ENCODE measurements at places on chromosomes 1 and 21.
A peak's percentile ranks its signal among the peaks of the same experiment; 100 is the strongest.

- no peak for DNase-seq
Measured at GRCh38 chr21:41148798-41149197, 19.2 kb upstream of the BACE2 start.

DNA sequence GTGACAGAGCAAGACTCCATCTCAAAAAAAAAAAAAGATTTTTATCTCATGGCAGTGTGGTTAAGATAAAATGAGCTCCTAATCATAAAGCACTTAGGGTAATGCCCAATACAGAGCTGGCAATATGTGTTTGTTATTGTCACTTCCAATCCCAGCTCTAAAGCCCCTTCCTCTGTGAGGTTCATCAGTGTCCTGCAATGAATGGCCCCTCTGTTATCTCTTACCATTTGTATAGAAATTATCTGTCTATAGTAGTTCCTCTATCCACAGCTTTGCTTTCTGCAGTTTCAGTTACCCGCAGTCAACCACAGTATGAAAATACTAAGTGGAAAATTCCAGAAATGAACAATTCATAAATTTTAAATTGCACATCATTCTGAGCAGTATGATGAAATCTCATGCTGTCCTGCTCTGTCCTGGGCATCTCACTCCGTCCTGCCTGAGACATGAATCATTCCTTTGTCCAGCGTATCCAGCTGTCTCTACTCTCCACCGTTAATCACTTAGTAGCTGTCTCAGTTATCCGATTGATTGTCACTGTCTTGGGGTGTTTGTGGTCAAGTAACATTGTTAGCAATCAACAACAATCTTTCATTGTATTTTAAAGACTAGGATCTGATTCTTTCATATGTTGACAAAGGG lies 50.2 kb upstream of the DNAH14 start:
- DNase-seq: no peak

- DNase-seq: no peak
Measured at GRCh38 chr1:210298296-210298695, 30.4 kb upstream of the HHAT start.

DNA sequence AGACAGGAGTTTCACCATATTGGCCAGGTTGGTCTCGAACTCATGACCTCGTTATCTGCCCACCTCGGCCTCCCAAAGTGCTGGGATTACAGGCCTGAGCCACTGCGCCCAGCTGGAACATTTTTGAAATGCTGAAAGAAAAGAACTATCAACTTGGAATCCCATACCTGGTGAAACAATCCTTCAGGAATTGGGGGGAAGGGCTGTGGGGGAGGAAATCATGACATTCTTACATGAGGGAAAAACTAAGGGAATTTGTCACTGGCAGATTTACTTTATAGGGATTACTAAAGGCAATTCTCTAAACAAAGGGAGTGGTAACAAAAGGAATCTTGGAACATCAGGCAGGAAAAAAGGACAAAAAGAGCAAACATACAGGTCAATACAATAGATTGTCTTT lies 25.8 kb downstream of the NDUFS5 start:
- no peak for DNase-seq

- no peak for DNase-seq
Measured at GRCh38 chr1:209642816-209643215, 9.4 kb downstream of the LAMB3 start.

GRCh38 chr1:174912264-174912663 lies 87.5 kb upstream of the CACYBP start:
- DNase-seq: no peak

DNA sequence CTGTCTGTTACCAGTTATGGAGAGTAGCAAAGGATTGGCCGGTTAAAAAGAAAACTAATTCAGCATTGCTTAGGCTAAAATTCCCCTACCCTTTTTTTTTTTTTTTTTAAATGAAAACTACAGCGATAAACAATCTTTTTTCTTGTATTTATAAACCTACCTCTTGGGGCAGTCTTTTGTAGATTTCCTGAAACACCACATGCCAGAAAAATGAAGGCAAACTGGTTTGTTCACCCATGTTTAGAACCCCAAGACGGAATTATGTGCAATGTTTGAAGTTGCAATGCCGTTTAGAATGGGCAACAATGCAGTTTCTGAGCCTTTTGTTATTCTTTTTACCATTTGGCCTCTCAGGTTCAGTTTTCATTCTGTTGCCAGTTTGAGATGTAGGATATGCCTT lies 59.1 kb downstream of the PRDM2 start:
- DNase-seq: no peak

DNA sequence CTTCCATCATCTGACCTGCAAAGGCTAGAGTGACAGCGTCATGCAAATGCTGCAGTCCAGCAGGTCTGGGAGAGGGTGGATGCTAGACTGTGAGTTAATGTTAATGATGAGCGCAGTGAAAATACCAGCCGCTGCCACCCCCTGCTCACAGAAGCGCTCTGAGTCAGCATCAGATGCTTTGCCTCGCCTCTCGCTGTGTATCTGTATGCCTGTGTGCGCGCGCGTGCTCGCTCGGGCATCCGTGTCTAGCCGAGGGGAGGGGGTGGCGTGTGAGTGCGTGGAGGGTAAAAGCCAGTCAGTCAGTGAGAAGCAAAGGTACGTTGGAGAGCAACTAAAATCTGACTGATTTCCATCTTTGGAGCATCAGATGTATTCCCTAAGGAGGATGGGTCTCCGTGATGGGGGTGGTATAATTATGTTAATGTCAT lies 858.7 kb downstream of the USP25 start:
- peak; percentile 65 for DNase-seq

- DNase-seq: no peak
Measured at GRCh38 chr1:76677416-76678405, 189.6 kb upstream of the ST6GALNAC5 start.

DNA sequence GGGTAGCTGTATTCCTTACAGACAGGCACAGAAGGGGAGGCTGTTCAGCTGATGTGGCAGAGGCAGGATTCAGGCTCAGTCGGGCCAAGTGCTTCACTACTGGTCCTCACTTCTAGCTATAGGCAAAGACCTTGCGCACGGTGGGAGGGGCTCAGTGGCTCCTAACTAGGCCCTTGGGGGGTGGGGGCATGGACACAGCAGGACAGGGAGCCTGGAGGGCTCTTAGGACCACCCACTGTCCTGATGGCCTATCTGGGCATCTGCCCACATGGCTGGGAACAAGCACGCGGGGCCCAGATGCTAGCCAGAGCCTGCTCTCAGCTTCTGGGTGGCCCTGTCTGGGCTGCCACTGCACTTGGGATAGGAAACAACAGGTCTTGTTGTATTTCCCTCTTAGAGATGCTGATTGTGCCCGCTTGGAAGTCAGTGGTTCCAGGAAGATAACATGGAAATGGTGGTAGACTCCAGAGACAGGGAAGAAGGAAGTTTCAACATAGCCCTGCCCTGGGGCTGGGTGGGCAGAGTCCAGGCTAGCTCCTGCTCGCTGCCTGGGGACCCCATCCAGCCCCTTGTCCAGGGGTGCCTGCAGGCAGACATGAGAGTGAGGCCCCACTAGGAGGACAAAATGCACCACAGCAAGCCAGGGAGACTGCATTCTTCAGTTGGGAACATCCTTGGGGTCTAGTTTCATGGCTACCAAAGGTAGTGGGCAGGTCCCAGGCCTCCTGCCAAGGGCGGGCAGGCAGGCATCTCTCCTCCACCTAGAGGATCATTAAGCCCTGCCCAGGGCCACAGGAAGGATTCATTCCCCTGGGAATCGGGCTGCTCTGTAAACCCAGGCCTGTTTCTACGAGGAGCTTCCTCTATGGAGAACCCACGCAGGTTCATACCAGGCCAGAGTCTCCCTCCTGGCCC lies 102.5 kb downstream of the BCAR3 start:
- no peak for DNase-seq

GRCh38 chr21:41483973-41484372 lies 24.0 kb downstream of the TMPRSS2 start:
- no peak for DNase-seq

Data from substantia nigra (tissue), 51 donors.